ENCODE measurements at places on chromosomes 6 and 20.

DNA sequence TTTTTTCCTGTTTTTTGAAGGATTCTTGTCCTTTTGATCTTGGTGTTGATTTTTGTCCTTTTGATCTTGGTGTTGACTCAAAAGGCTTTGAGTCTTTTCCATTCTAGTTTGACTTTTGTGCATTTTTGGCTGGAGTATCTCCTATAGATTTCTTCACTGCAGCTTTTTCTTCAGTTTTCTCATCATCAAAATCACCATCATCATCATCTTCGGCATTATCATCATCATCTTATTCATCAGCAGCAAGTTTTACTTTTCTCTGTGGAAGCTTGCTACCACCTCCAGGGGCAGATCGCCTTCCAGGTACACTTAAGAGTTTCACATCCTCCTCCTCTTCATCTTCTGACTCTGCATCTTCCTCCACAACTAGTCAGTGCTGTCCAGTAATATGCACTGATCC lies 56.5 kb upstream of the MCHR2 start:
- no peak for DNase-seq

- no peak for DNase-seq
These were observed 74.0 kb downstream of the PTPRA start for GRCh38 chr20:2946988-2947961.

DNA sequence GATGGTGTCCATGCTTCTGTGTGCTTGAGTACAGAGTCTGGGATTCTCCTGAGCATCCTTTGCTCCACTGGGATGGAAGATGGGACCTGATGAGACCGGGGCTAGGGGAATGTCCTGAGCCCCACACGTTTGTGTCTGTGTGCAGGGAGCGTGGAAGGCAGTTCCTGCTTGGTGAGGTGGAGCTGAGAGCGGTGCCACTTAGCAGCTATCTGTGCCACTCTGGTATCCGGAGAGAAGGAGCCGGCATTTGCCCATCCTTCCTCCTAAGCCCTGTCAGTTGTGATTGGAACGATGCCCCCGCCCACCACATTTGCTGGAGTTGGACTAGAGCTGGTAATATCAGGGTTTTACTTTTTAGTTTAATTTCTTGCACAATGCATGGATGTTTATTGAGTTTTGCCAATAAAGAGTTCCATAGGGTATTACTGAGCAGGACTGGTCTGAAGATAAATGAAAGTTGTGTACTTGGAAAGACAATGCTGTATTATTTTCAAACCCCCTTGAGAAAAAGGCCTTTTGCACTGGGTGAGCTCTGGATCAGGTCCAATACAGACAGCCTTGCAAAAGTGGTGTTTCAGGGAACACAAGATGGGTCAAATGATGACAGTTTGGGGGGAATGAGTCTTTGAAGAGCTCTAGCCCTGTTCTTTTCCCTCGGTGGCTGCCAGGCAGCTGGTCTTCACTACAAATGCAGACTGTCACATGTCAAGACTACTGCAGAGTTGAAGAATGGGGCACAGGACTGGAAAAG lies 130.8 kb downstream of the SYCP2 start:
- no peak for DNase-seq

GRCh38 chr6:124010574-124010973 lies 206.9 kb downstream of the NKAIN2 start:
- DNase-seq = no peak

DNA sequence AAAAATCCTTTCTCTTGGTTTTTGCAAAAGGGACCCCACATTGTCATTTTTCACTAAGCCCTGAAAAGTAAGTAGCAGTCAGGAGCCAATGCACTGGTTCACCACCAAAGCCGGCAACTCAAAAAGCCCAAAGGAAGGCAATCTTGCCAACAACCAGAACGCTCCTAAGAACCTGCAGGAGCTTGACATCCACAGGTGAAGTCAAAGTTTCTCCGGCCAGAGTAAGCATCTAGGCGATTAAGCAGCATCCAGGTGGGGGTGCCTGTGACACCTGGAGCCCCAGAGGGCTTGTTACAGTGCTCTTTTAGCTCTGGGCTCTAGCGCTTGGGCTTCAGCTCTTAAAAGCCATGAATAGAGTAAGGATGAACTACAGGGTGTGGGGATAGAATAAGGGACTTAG lies 36.1 kb downstream of the SLC35D3 start:
- no peak for DNase-seq

GRCh38 chr6:12014027-12014872 lies 2.1 kb downstream of the HIVEP1 start:
- no peak for DNase-seq

- DNase-seq = no peak
These were observed 20.2 kb downstream of the KCNK15 start for GRCh38 chr20:44765701-44766347.

- no peak for DNase-seq
These were observed 8.7 kb upstream of the RPP40 start for GRCh38 chr6:5012519-5012918.

DNA sequence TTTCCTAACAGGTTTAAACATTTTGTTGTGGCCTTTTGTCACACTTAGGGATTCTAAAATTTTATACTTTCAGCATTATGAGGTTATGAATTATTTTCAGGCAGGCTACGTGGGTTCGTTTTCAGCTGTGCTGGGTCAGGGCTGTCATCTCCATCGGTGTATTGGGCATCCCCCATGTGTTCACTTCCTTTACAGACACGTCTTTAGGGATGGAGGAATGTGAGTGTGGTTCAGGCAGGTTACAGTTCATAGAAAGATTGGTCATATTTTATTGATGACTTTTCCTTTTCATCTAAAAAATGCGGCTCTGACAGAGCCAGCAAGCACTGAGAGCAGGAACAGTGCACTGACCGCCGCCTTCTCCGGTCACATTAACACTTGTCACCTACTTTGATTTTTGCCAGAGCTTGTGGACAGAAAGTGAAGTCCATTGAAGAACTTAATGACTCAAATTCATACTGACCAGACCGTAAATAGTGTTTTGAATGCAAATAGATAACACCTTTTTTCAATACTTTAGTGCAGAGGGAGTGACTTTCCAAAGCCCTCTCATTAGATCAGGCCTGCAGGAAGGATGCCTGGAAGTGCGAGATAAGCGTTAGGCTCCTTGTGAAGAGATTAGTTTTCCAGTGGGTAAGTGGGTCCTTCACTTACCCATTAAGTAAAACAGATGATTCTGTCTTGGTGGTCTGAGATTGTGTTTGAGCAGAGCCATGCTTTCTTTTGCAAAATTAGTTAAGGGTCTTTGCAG lies 113.1 kb downstream of the TIAM2 start:
- no peak for DNase-seq

DNA sequence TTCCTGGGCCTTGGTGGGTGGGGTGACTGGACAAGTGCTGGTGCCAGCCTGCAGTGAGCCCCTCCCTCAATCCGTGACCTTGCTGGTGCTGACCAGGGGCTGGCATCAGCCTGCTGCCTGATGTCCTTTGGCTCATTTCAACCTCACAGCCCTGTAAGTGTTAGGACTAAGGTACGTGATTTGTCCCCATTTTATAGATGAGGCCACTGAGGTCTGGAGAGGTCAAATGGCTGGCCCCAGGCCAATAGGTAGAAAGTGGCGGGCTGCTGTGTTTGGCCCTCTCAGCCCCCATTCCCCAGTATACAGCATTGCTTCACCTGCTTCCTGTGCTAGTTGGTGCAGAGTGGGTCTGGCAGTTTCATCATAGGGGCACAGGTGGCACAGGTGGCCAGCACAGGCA lies 20.1 kb downstream of the EFCAB8 start:
- no peak for DNase-seq

- DNase-seq = no peak
These were observed 40.4 kb downstream of the MAN1A1 start for GRCh38 chr6:119308991-119309657.

DNA sequence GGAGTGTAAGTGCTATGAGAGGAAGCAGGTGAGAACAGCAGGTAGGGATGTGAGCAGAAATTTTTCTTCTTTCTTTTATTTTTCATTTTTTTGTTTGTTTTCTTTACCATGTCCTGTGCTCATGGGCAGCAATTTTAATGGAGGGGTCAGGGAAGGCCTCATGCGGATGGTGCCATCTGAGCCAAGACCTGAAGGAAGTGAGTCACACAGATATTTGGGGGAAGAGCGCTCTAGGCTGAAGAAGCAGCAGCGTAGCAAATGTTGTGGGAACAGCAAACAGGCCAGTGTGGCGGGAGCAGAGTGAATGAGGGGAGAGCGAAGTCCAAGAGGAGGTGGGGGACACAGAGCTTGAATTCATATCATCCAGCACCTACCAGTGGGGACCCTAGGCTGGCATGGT lies 12.7 kb downstream of the SPDEF start:
- no peak for DNase-seq

DNA sequence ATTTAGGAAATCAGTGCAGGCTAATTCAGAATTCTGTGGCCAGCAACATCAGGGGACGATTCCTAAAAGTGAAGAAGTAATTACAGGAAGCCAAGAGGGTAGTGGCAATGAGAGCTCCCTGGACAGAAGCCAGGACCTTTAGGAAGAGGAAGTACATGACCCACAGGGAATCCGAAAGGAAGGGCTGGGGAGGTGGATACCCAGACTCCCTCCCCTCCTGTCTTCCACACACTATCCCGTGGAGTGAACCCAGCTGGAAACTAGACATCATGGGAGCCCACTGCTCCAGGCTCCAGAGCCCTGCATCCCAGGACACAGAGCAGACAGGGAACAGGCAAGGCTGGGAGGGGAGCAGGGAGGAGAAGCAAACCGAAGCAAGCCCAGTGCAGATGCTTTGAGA lies 83.0 kb downstream of the SNX5 start:
- no peak for DNase-seq

DNA sequence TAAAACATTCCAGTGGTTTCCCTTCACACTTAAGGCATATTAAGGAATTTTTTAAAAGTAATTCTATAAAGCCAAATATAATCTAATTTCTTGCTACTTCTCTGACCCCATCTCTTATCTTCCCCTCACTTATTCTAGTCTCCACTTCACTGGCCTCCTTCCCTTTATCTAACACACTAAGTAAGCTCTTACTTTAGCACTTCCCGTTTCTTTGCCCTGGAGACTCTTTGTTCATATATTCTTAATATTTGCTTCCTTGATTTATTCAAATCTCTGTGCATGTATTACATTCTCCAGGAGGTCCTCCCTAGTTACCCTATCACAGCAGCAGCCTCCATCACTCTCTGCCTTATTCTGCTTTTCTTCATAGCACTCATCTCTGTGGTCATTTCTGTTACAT lies 20.3 kb downstream of the GTPBP2 start:
- DNase-seq = no peak

GRCh38 chr6:161369339-161369738 lies 95.5 kb upstream of the AGPAT4 start:
- no peak for DNase-seq

GRCh38 chr6:90190752-90191395 lies 105.8 kb downstream of the BACH2 start:
- no peak for DNase-seq

DNA sequence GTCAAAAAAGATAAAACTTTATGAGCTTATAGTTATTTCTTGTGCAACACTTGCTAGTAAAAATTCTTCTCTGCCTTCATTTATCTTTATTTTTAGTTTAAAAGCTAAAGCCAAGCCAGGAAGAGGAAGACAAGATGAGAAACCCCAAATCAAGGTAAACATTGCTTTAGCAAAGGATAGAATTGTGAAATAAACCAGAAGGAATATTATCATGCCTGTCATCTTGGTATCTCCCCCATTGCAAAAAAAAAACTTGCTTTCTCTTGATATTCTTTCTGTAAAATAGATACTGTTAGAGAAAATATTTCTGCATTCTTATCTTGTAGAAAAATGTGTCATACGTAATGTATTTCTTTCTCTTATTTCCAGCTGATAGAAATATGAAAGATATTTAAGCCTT lies 432.8 kb downstream of the GJA1 start:
- DNase-seq = no peak

DNA sequence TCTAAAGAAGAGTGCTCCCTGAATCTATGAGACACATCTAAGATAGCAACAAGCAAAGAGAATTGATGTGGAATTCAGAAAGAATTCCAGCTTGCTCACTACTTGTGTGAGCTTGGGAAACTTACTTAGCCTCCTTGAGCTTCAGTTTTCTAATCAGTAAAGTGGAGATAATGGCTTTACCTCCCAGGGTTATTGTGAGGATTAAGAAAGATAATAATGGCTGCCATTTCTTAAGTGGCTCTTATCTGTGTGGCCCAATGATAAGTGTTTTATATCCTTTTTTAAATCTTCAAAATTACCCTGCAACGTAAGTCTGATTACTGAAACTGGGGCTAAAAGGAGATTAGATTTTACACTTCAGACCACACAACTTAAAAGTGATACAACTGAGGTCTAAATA lies 418.5 kb downstream of the LMBRD1 start:
- DNase-seq = no peak

DNA sequence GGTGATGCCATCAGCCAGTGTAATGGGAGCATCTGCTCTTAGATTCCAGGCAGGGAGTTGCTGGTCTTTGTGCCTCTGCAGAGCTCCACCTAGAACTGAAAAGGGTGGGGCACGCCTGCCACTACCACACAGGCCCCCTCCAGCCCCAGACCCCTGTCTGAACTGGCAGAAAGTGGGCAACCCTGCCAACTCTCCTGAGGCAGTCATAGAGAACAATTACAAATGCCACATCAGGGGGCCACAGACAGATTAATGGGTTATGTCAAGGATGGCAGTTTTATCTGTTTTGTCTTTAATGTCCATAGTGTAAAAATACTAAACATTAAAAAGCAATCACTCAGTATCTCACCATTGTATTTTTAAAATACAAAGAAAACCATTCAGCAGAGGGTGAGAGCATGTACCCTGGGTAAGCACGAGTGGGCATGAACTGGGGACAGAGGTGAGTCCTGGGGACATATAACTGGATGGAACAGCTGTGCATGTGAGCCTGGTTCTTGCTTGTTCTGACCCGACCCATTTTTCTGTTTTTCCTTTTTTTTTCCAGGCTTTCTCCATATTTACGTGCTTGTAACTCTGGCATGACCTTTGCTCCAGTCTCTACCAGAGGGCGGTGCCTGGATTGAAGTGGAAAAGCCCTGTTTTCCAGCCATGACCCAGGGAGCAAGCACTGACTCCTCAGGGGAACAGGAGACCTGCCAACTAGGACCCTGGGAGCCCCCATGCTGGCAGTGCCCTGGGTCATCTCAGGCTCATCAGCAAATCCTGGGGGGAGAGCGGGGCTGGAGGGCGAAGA lies 8.2 kb downstream of the TRAF3IP2 start:
- no peak for DNase-seq

DNA sequence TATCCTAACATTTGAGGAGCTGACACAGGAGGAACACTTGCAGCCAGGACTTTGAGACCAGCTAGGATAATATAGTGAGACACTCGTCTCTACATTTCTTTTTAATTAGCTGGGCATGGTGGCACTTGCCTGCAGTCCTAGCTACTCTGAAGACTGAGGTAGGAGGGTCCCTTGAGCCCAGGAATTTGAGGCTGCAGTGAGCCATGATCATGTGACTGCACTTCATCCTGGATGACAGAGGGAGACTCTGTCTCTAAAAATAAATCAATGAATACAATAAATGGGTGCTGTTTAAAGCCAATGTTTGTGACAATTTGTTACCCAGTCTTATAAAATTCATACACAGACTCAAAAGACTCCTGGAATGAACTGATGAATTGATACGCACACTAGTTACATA lies 1.8 kb upstream of the HLA-G start:
- DNase-seq = no peak

All from stimulated activated CD8-positive, alpha-beta memory T cell treated with anti-CD3 and anti-CD28 coated beads, Interleukin-2, amount 100 ng/mL, for 1 hour (primary cell).